ENCODE measurements at places on chromosomes 6 and 20. TPM values are rescaled to one million over a fixed set of nuclear protein-coding genes. Genes with fewer than 3 reads are reported as not detected.

- no peak for DNase-seq
- no peak overlapping the region for H3K4me3 ChIP-seq
- no peaks in the 10 kb centered on the region for H3K36me3 ChIP-seq
- no peak overlapping the region for H3K27ac ChIP-seq
- no peaks in the 10 kb centered on the region for H3K27me3 ChIP-seq
Observed at GRCh38 chr6:132995432-132995831, 181.1 kb downstream of the RPS12 start.

- no peaks in the 10 kb centered on the region for H3K36me3 ChIP-seq
- DNase-seq: no peak
- no peaks in the 10 kb centered on the region for H3K27me3 ChIP-seq
Observed at GRCh38 chr6:130825772-130826441, 1.3 kb upstream of the SMLR1 start.

- peaks cover 2% of the 10 kb centered on the region for H3K36me3 ChIP-seq
- no peaks in the 10 kb centered on the region for H3K27me3 ChIP-seq
- no peak overlapping the region for H3K27ac ChIP-seq
- DNase-seq: no peak
- H3K4me1 ChIP-seq: peaks cover 12% of the 10 kb centered on the region
Observed at GRCh38 chr6:108988296-108988695, 106.3 kb downstream of the SESN1 start.

GRCh38 chr6:52356017-52356416, 5.9 kb upstream of the PAQR8 start:
- DNase-seq: no peak
- no peak overlapping the region for H3K4me3 ChIP-seq
- H3K36me3 ChIP-seq: no peaks in the 10 kb centered on the region

DNA sequence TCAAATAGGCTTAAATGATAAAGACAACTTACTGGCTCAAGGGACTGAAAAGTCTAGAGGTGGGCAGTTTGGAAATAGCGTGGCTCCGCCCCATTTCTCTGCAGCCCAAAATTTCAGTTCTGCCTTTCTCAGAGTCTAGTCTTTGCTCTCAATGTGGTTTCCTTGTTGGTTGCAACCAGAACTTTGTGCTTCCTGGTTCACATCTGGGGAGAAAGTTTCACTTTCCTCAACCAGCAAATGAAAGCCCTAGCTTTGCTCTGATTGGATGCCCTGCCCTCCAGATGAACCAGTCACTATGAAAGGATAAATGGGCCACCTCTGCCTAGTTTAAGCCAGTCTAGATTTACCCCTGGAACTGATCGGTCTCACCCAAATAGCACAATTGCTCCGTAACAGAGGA, 14.9 kb downstream of the SYCP2L start:
- H3K4me1 ChIP-seq: no peaks in the 10 kb centered on the region
- no peak overlapping the region for H3K4me3 ChIP-seq
- no peak for DNase-seq
- H3K27me3 ChIP-seq: no peaks in the 10 kb centered on the region
- H3K36me3 ChIP-seq: no peaks in the 10 kb centered on the region

DNA sequence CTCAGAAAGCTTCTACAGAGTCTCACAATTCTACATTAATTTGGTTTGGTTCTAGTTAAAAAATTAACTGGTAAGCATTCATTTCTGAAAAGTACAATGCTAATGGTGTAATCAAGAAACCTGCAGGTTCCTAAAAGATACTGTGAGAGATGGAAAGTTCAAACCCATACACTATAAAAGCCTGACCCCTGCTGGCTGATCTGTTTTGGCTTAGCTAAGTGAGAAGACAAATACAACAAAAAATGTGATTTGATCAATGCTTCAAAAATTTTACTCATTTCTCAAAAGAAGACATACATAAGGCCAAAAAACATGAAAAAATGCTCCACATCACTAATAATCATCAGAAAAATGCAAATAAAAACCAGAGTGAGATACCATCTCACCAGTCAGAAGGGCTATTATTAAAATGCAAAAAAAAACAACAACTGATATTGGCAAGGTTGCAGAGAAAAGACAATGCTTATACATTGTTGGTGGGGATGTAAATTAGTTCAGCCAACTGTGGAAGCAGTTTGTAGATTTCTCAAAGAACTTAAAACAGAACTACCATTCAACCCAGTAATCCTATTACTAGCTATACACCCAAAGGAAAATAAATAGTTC, 102.8 kb downstream of the MOXD1 start:
- DNase-seq: peak; percentile 25
- no peak overlapping the region for H3K27ac ChIP-seq
- H3K4me3 ChIP-seq: no peak overlapping the region
- no peaks in the 10 kb centered on the region for H3K36me3 ChIP-seq
- H3K4me1 ChIP-seq: no peaks in the 10 kb centered on the region

DNA sequence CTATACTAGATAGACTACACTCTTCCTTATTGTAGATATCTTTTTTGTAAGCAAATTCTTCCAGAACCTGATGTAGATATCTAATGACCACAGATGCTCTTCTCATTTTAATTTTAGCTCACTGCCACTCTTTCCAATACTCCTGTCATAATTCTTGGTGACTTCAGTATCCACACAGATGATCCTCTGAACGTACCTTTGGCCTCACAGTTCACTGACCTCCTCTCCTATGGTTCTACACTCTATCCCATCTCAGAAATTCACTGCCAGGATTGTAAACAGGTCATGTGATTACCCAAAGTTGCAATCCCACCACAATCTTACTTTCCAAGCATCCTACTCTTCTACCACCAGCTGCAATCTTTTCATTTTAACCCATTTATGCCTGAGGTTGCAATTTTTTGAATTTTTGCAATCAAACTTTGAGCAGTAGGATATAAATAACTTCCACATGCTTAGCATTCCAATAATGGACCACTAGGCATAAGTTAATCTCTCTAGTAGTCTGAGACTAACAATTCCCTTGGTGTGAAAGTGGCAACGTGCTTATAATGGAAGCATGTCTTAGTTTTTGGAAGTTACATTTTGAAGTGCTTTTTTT, 31.2 kb downstream of the ESF1 start:
- no peaks in the 10 kb centered on the region for H3K27me3 ChIP-seq
- no peak overlapping the region for H3K4me3 ChIP-seq
- no peak overlapping the region for H3K27ac ChIP-seq
- peaks cover 9% of the 10 kb centered on the region for H3K36me3 ChIP-seq

DNA sequence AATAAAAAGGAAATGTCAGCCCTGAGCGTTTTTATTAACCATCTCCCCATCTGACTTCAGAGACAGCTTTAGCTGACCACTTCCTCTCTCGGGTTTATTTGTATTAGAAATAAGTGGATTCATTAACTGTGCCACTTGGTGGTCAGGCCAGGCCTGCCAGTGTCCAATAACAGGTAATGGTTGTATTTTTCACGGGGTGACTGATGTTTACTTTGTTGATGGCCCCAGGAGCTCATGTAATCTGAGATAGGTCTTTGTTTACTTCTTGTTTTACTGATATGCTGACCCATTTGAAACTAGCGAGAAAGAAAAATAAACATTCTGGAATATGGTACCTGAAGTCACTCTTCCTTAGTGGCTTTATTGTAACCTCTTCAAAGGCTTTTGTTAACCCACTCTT, 504.3 kb upstream of the SLC35B3 start:
- no peaks in the 10 kb centered on the region for H3K36me3 ChIP-seq
- no peak overlapping the region for H3K4me3 ChIP-seq
- no peak for DNase-seq
- peaks cover 17% of the 10 kb centered on the region for H3K4me1 ChIP-seq
- H3K27ac ChIP-seq: no peak overlapping the region
- no peaks in the 10 kb centered on the region for H3K27me3 ChIP-seq

DNA sequence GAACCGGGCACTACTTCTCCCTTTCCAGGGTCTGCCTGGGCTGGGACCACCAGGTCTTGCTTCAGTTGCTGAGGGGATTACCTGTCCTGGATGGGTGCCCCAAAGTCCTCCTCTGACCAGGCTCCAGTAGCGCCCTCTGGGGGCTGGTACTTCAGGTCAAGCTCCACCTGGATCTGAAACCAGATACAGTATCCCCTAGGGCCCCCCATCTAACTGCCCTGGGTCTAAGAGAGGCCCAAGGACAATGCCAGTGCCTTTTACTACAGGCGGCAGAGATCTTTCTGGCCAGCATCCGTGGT, 11.2 kb upstream of the SPAG4 start:
- H3K4me1 ChIP-seq: no peaks in the 10 kb centered on the region
- no peaks in the 10 kb centered on the region for H3K36me3 ChIP-seq
- no peak overlapping the region for H3K4me3 ChIP-seq
- no peak overlapping the region for H3K27ac ChIP-seq

DNA sequence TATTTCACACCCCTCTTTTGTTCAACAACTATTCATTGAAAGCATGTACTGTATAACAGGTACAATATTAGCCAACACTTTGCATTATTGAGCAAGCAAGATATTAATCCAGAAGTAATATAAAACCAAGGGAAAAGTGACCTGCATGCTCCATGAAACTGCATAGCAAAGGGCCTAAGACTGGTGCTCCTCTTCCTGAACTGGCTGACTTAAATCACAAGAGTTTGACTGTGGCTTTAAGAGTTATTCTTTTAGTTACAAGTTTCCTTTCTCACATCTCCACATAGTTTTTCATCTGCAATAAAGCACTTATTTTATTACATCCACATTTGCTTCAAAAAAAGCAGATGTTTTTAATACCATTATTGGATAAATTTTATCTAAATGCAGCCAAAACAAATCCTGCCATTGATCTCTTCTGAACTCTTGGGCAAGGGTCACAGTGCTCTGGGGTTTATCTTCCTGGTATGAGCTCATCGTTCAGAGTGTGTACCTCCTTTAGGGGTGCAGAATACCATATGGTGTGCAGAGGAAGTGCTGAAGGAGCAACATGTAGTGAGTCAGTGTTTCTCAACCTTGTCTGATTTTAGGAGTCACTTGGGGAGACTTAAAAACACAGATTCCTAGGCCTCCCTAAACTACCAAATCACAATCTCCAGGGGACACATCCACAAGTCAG, 1225.9 kb upstream of the MAP3K7 start:
- no peaks in the 10 kb centered on the region for H3K27me3 ChIP-seq
- no peak for DNase-seq

- DNase-seq: peak; percentile 93
- H3K27ac ChIP-seq: peak within 1 kb of the TSS; percentile 68
- peak within 1 kb of the TSS; percentile 59 for H3K4me3 ChIP-seq
- peaks cover 33% of the 10 kb centered on the region for H3K4me1 ChIP-seq
- H3K27me3 ChIP-seq: no peaks in the 10 kb centered on the region
Observed at GRCh38 chr6:39228992-39229767, at the start of gene KCNK5. TSS of gene KCNK5 (minus strand) at chr6:39229475. CDS start at chr6:39229111, 364 bp downstream.

DNA sequence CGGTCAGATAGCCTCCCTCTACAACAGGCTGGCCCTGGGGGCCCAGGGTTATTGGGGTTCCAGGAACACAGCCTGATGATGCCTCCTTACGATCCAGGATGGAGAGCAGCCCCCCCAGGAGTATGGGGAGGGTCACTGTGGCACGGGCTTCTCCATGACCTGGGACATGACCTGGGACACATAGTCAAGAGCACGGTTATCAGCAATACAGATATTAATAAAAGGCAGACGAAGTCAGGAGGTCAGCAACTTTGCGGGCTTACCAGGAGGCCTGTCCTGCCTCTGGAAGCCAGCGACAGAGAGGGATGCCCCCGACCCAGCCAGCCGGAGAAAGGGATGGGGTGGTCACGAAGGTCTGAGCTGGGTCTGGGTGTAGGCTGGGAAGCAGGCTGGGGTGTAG, 795 bp downstream of the MMP24OS start:
- peak overlapping the region; percentile 87 for H3K4me3 ChIP-seq
- peak overlapping the region; percentile 94 for H3K27ac ChIP-seq
- DNase-seq: no peak
- peaks cover 33% of the 10 kb centered on the region for H3K36me3 ChIP-seq
- peaks cover 7% of the 10 kb centered on the region for H3K4me1 ChIP-seq

DNA sequence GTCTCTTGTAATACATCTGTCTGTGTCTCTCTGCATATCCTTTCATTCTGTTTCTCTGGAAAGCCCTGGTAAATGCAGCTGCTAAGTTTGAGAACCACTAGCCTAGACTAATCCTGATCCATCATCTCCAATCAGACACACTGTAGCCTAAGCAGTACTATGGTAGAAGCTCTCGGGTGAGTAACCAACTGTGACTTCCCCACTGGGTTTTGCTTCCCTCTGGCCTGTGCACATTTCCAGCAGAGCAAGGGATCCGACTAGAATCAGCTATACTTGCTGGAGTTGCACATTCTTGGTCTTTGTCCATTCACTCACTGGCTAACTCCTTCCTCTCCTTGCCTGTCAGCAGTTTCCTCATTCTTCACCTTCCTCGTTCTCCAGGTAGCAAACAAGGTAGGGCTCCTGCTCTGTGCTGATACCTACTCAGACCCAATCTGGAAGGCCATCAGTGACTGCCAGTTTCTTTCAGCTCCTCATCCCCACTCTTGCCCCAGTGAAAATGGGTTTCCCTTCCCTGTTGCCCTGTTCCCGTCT, 184.2 kb downstream of the PLCB4 start:
- DNase-seq: no peak
- H3K36me3 ChIP-seq: no peaks in the 10 kb centered on the region
- H3K4me3 ChIP-seq: no peak overlapping the region

GRCh38 chr6:27889275-27889627, 22.9 kb downstream of the OR2B2 start:
- H3K4me1 ChIP-seq: no peaks in the 10 kb centered on the region
- H3K27ac ChIP-seq: no peak overlapping the region
- H3K36me3 ChIP-seq: no peaks in the 10 kb centered on the region
- DNase-seq: no peak
- H3K27me3 ChIP-seq: no peaks in the 10 kb centered on the region

- H3K36me3 ChIP-seq: no peaks in the 10 kb centered on the region
- no peak overlapping the region for H3K27ac ChIP-seq
- H3K27me3 ChIP-seq: no peaks in the 10 kb centered on the region
- no peak for DNase-seq
Observed at GRCh38 chr20:60817891-60818290, 434.2 kb upstream of the CDH4 start.

DNA sequence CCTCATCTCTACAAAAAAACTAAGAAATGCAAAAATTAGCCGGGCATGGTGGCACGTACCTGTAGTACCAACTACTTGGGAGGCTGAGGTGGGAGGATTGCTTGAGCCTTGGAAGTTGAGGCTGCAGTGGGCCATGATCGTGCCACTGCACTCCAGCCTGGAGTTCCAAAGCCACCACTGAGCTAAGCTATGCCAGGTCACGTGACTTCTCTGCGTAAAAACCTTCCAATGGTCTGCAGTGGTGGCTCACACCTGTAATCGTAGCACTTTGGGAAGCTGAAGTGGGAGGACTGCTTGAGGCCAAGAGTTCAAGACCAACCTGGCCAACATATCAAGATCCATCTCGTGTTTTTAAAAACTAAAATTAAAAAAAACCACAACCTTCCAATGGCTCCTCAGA, 1.7 kb downstream of the SF3B5 start:
- H3K27me3 ChIP-seq: no peaks in the 10 kb centered on the region
- H3K36me3 ChIP-seq: no peaks in the 10 kb centered on the region
- H3K4me3 ChIP-seq: no peak overlapping the region

DNA sequence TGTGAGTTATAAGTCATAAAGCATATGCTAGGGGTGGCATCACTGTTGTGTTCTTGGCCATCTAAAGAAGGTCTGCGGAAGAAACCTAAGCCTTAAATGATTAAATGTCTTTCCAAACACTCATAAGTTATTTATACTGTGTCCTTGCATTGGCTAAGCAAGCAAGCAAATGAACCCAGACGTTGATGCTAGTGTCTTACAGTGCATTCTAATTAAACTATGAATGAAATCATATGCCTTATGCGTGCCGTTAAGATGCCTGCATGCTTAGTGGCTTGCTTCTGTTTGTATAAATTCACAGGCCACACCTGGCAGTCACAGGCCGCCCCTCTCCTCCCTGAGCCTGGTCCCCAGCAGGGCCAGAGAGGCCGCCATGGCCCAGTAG, 49.9 kb downstream of the RIN2 start:
- no peaks in the 10 kb centered on the region for H3K36me3 ChIP-seq
- DNase-seq: no peak
- H3K4me1 ChIP-seq: peaks cover 5% of the 10 kb centered on the region

Gene LAMA4
- 5.1 TPM for total RNA-seq

Gene PLCB1
- 5.1 TPM for total RNA-seq

Gene RAB44
- 0.07 TPM for total RNA-seq

Gene FERMT1
- total RNA-seq: 0.15 TPM

Gene SMPDL3A
- total RNA-seq: 51.9 TPM

Gene SLC32A1
- total RNA-seq: not detected

Data from right lobe of liver (tissue), 6 donors.